ENCODE measurements at places on chromosomes 6 and 20.

- H3K27me3 ChIP-seq: no peaks in the 10 kb centered on the region
- DNase-seq: no peak
- H3K4me3 ChIP-seq: no peak overlapping the region
- H3K36me3 ChIP-seq: peaks cover 3% of the 10 kb centered on the region
- H3K27ac ChIP-seq: no peak overlapping the region
Observed at GRCh38 chr6:14549304-14549770, 431.8 kb downstream of the CD83 start.

GRCh38 chr6:7758456-7758855, 32.6 kb downstream of the BMP6 start:
- H3K4me1 ChIP-seq: no peaks in the 10 kb centered on the region
- no peak overlapping the region for H3K4me3 ChIP-seq
- H3K27me3 ChIP-seq: peaks cover 51% of the 10 kb centered on the region
- H3K36me3 ChIP-seq: no peaks in the 10 kb centered on the region
- no peak overlapping the region for H3K27ac ChIP-seq
- DNase-seq: no peak

DNA sequence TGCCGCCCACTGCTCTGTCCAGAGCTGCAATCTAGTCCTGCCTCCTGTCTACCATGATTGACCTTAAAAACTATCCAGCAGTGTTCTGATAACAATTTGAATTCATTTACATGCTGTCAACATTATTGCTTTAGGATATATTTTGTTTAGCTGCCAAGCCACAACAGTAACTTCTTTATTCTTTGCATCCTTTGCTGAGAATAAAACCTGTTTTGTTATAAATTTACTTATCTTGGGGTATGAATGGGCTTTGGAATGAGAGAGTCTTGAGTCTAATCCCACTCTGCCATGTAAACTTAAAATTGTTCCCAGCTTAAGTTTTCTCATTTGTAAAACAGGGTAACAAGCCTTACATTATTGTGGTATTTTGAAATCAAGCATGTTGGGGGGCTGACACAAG, 116.4 kb downstream of the FLRT3 start:
- H3K4me3 ChIP-seq: no peak overlapping the region
- no peaks in the 10 kb centered on the region for H3K4me1 ChIP-seq
- no peak overlapping the region for H3K27ac ChIP-seq
- no peaks in the 10 kb centered on the region for H3K27me3 ChIP-seq
- H3K36me3 ChIP-seq: no peaks in the 10 kb centered on the region

DNA sequence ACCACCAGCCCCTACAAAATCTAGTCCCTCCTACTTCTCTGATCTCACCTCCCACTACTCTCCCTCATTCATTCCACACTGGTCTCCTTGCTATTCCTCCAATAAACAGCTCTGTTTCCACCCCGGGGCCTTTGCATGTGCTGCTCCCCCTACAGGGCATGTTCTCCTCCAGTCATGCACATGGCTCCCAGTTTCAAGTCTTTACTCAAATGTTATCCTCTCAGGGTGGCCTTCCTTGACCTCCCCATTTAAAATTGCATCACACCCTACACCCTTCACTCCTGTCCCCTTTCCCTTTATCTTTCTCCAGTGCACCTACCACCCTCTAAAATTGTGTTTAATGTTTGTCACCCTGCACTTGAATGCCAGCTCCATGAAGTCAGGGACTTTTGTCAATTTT, 174.5 kb downstream of the MRPL14 start:
- H3K4me1 ChIP-seq: no peaks in the 10 kb centered on the region
- H3K27ac ChIP-seq: no peak overlapping the region

DNA sequence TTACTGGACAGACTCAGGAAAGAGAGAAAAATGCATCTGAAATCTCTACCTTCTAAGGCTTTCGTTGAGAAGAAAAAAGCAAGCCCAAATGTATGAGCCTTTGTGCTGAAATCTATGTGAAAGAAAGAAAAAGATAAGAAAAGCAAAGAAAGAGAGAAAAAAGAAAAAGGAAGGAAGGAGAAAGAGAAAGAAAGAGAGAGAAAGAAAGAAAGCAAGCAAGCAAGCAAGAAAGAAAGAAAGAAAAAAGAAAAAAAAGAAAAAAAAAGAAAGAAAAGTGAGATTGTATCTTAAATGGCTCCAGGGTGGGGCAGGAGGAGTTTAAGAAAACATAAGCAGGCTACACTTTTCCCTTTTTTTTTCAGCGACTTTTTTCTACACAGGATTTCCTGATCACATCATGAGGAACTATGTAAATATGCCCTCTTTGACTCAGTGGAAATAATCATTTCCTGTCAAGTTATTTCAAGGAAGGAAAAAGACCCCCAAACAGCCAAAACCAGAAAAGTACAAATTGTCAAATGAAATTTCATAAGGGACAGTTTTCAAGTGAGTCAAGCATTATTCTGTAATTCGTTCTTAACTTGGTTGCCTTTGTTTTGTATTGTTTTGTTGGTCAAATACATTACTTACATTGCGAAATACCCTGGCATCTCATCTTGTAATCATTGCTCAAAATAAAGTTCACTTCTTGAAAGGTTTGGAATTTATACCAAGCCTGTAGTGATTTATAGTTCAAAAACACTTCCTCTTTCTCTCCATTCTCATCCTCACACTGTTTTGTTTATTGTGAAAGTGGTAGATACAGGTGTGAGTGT, 79.5 kb upstream of the RNF217 start:
- H3K36me3 ChIP-seq: no peaks in the 10 kb centered on the region
- no peak overlapping the region for H3K27ac ChIP-seq
- no peak overlapping the region for H3K4me3 ChIP-seq
- peaks cover 19% of the 10 kb centered on the region for H3K4me1 ChIP-seq
- no peaks in the 10 kb centered on the region for H3K27me3 ChIP-seq

- DNase-seq: no peak
- no peaks in the 10 kb centered on the region for H3K27me3 ChIP-seq
- no peak overlapping the region for H3K27ac ChIP-seq
Observed at GRCh38 chr6:147548921-147549475, 40.5 kb downstream of the SAMD5 start.

DNA sequence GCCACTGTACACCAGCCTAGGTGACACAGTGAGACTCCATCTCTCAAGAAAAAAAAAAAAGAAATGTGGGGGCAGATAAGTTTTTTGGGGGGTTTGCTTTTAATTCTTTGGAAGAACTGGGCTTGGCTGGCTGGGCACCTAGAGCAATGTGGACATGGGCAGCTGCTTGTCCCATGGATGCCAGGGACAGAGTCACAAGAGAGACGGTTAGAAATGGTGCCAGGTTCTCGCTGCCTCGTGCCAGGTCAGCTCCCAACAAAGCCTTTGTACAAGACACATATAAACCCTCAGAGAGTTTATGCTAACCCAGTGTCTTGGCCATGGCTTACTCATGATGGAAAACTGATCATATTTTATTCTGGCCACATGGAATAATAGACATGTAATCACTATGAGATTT, 76.2 kb upstream of the ESR1 start:
- peaks cover 10% of the 10 kb centered on the region for H3K36me3 ChIP-seq
- DNase-seq: no peak
- H3K4me1 ChIP-seq: peaks cover 11% of the 10 kb centered on the region
- H3K27me3 ChIP-seq: no peaks in the 10 kb centered on the region
- H3K27ac ChIP-seq: no peak overlapping the region
- H3K4me3 ChIP-seq: no peak overlapping the region

- no peaks in the 10 kb centered on the region for H3K36me3 ChIP-seq
- peaks cover 43% of the 10 kb centered on the region for H3K27me3 ChIP-seq
- no peak for DNase-seq
- no peak overlapping the region for H3K4me3 ChIP-seq
- no peak overlapping the region for H3K27ac ChIP-seq
- H3K4me1 ChIP-seq: peaks cover 20% of the 10 kb centered on the region
Observed at GRCh38 chr20:63234693-63235398, 859 bp upstream of the BIRC7 start.

DNA sequence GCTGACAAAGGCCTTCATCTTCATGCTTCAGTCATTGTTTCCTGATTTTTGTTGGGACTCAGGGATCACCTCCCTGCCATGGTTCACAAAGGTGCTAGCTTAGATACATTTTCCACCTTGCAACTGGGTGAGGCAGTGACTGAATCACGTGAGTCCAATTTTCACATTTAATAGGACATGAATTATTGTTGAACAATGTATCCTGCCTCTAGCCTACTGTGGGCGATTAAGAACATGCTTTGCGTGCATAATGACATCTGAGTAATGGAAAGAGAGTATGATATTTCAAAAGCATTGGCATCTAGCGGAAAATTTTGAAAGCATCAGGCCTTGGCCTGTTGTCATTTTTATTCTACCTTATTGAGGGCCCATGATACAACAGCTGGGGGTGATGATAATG, 199.2 kb upstream of the JAG1 start:
- no peak overlapping the region for H3K4me3 ChIP-seq
- no peaks in the 10 kb centered on the region for H3K4me1 ChIP-seq
- no peaks in the 10 kb centered on the region for H3K27me3 ChIP-seq
- H3K27ac ChIP-seq: no peak overlapping the region

DNA sequence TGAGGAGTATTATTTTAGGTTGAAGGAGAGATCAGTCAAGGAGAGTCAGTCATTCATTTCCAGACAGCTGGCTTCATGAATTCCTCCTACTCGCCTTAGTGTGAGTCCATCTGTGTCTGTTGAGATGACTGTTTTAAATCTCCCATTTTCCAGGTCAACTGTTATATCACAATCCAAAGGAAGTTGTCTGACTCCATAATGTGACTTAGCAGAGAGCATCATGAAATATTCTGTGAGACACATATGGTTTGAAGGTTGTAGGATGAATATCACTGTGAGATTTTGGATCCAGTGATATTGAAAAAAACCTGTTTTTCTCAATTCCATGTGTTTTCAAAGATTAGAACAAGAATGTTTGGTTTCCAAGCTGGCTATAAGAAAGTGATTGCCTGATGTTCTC, 530.2 kb upstream of the MAN1A1 start:
- no peaks in the 10 kb centered on the region for H3K36me3 ChIP-seq
- H3K4me1 ChIP-seq: no peaks in the 10 kb centered on the region
- no peak for DNase-seq

- H3K36me3 ChIP-seq: peaks cover 37% of the 10 kb centered on the region
- no peak overlapping the region for H3K4me3 ChIP-seq
- peaks cover 9% of the 10 kb centered on the region for H3K4me1 ChIP-seq
- peak overlapping the region; percentile 77 for H3K27ac ChIP-seq
- no peaks in the 10 kb centered on the region for H3K27me3 ChIP-seq
- DNase-seq: no peak
Observed at GRCh38 chr6:88611721-88612120, 351.7 kb downstream of the RNGTT start.

DNA sequence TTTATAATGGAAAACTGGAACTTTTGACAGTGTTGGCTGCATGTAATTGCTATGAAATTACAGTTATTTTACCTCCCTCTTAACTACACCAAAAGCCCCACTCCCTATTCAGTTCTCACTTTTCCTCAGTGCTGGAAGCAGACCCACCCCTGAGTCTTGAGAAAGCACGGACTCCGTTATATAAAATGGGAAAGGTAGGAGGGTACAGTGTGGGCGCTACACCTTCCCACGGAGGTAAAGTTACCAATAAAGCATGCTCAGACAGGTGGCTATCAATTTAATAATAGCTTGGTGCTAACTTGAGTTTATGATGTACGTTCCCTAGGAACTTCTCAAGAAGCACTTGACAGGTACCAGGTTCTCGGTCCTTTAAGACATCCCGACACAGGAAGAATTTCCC, 59.0 kb downstream of the CLIC5 start:
- peaks cover 5% of the 10 kb centered on the region for H3K27me3 ChIP-seq
- H3K27ac ChIP-seq: no peak overlapping the region
- H3K4me1 ChIP-seq: no peaks in the 10 kb centered on the region
- no peak for DNase-seq

GRCh38 chr20:34127792-34128191, 15.7 kb upstream of the EIF2S2 start:
- H3K4me3 ChIP-seq: no peak overlapping the region
- H3K27ac ChIP-seq: no peak overlapping the region
- H3K36me3 ChIP-seq: no peaks in the 10 kb centered on the region
- DNase-seq: no peak
- H3K27me3 ChIP-seq: peaks cover 26% of the 10 kb centered on the region

DNA sequence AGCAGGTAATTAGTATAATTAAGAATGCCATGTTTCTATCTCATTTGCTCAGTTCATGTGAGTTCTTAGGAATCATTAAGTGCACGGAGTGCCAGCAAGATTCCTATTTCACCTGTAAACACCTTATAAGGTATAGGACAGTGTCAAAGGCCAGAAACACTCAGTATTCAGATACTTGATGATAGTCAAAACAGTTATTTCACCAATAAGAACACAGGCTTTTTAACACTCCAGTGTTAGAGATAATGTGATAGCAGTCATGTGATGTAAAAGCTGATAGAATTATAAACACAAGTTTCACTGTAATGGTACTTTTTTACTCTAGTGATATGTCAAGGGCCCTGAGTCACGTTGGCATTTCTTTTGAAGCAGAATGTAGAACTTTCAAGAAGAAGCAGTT, at the start of gene GPRC6A:
GPRC6A (minus strand) TSS at position 101 of the 400 bp plus-strand sequence; CDS start at position 31, 70 bp downstream.
- H3K36me3 ChIP-seq: no peaks in the 10 kb centered on the region
- H3K27me3 ChIP-seq: no peaks in the 10 kb centered on the region
- H3K4me3 ChIP-seq: no peak within 1 kb of the TSS
- H3K27ac ChIP-seq: no peak within 1 kb of the TSS

GRCh38 chr6:165178056-165178455, 131.3 kb downstream of the C6orf118 start:
- no peaks in the 10 kb centered on the region for H3K36me3 ChIP-seq
- H3K4me3 ChIP-seq: no peak overlapping the region
- H3K27ac ChIP-seq: no peak overlapping the region
- no peaks in the 10 kb centered on the region for H3K27me3 ChIP-seq
- no peak for DNase-seq

- H3K4me3 ChIP-seq: no peak overlapping the region
- no peak for DNase-seq
- peaks cover 2% of the 10 kb centered on the region for H3K36me3 ChIP-seq
- H3K4me1 ChIP-seq: no peaks in the 10 kb centered on the region
- peaks cover 46% of the 10 kb centered on the region for H3K27me3 ChIP-seq
Observed at GRCh38 chr20:45229264-45230056, 8.3 kb downstream of the SEMG2 start.

DNA sequence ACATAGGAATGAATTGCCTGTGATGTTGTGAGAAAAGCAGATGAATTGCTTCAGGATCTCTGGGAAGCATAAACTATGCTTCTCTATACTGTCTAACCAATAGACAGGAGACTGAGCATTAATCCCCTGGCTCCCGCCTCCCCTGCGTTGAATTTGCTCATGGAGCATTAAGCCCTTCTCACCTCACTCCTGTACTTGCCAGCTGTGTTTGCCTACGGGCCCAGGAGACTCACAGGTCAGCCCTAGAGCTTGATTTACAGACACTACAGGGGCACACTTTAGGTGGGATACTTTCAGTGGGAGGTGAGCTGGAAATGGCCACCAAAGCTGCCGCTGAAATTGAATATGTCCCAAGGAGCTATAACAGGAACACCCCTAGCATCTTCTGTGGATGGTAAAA, 418.7 kb downstream of the CBLN4 start:
- H3K4me1 ChIP-seq: no peaks in the 10 kb centered on the region
- no peak for DNase-seq

- no peak for DNase-seq
- H3K27me3 ChIP-seq: peaks cover 82% of the 10 kb centered on the region
- peaks cover 33% of the 10 kb centered on the region for H3K4me1 ChIP-seq
- H3K36me3 ChIP-seq: peaks cover 2% of the 10 kb centered on the region
Observed at GRCh38 chr20:2801286-2801728, 880 bp upstream of the CPXM1 start.

All from stimulated activated naive B cell treated with anti-CD40 and anti-IgM and Interleukin-4, amounts not matched to agents 10 μg/mL and 1 μg/mL and 100 μg/mL, for 72 hours (primary cell).